T-helper 1 cell (primary cell): ENCODE measurements at places on chromosomes 6 and 20.
A peak's percentile ranks its signal among the peaks of the same experiment; 100 is the strongest.

DNA sequence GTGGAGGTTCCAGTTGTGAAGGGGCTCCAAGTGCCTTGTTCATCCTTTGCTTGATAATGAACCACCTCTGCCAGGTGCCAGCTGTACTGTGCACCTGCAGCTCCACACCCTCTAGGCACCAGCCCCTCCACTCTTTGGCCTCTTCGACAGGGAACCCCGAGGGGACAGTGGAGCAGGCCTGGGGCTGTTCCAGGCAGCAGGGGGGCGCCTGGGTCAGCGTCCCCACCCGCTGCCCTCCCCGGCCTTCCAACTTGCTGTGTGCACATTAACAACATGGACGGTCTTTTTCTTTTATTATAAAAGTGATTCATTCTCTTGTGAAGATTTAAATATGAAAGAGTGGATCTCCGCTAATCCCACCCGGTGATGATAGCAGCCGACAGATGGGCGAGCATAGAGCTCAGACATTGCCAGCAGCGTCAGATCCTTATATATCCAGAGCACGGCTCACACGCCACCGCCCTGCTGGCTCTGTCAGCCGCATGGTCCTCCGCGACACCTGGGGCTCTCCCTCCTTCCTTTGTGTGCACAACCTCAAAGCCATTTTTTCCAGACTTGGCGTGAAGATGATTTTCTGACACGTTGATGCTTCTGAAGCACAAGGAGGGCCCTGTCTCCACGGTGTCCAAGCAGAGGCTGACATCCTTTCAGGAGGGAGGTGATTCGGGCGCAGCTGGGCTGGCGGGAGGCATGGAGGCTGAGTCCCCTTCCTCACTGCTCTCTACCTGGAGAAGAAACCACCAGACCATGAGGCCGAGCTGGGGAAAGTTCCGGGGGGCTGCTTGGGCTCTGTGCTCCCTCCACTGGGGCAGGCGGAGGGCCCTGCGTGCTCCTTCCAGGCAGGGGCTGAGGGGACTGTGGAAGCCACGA, 22.2 kb upstream of the MRGBP start:
- no peak for DNase-seq

GRCh38 chr6:163398115-163398514, 16.4 kb upstream of the QKI start:
- DNase-seq, result no peak

DNA sequence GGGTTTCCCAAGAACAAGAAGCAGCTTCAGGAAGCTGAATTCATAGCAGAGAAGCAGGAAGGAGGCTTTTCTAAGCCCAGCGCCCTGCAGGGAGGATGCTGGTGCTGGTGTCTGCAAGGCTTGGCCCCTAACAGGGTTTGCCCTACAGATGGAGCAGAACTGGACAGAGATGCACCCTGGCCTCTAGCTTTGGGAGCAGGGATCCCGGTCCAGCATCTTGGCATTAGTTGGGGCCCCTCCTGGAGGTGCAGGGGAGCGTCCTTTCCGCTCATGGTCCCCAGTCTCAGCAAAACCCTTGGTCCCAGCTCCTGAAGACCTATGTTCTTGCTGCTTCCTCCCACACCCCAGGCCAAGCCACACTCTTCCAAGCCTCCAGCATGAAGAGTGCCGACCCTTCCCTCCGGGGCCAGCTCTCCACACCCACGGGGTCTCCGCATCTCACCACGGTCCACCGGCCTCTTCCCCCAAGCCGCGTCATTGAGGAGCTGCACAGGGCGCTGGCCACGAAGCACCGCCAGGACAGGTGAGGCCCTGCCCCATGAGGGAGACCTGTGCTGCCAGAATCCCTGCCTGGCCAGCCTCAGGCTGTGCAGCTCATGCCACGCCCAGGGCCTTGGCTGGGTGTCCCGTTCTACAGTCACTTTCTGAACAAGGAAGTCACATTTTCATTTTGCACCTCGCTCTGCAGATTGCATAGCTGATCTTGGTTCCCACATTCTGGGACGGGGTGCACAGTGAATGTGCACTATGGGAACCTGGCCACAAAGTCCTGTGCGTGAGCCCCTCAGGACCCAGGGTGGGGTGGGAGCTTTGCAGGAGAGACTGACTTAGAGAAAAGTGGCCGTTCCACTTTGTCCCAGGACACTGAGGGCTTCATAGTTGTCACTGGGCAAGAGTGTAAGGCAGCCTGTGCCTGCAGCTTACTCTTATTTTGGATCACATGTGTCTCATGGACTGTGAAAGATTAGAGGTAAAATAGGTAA, 160.2 kb downstream of the SYCP2 start:
- no peak for DNase-seq

DNA sequence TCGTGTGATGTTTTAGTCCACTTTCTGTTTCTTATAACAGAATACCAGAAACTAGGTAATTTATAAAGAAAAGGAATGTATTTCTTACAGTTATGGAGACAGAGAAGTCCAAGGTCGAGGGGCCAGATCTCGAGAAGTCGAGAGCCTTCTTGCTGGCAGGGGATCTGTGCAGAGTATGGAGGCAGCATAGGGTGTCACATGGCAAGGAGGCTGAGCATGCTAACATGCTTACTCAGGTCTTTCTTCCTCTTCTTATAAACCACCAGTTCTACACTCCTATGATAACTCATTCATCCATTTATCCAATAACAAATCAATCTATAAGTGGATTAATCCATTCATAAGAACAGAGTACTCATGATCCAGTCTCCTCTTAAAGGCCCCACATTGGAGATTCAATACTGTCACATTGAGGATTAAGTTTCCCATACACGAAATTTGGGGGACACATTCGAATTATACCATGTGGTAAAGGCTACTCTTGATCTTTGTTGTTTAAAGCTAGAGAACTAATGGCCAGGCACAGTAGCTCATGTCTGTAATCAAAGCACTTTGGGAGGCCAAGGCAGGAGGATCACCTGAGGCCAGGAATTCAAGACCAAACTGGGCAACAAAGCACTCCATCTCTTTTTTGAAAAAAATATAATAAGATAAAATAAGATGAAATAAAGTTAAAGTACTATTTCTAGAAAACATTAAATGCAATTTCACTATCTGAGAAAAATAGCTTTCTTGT, 2.1 kb downstream of the GOPC start:
- DNase-seq, result no peak

- DNase-seq, result no peak
These were observed 424.5 kb downstream of the GRIK2 start for GRCh38 chr6:101818051-101818450.

GRCh38 chr6:126312013-126312665, 27.8 kb upstream of the CENPW start:
- no peak for DNase-seq

DNA sequence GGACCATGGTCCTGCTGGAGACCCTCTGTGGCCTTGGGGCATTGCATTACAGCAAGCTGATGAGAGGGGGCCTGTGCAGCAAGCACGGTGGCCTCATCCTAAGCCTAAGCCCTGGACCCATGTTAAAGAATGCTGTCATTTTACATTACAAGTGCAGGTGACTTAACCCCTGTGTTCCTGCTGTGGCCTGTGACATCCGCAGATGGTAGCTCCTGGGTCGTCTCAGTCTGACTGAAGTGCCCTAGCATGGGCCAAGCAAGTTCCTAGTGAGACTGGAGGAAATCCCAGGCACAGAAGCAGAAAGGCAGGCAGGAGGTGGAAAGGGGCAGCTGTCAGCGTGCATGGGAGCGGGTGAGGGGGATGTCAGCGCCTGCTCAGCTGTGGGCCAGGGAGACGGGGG, 252.4 kb downstream of the FNDC1 start:
- no peak for DNase-seq

DNA sequence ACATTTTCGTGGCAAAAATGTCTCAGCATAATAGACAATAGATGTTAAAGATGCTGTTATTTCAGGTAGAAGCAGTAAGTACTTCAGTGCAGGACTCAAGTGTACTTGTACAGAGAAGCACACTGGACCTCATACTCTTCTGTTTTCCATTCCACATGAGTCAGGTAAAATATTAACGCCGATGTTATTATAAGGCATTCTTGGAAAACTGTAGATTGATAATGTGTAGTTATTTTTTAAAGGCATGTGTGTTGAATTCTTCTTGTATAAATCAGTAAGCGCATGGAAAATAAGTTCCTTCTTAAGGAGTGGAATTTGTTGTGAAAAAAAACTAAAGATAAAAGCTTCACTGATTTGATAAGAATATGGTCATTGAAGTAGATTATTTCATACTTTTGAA, 45.8 kb downstream of the DOP1A start:
- DNase-seq, result no peak

GRCh38 chr6:152206072-152206818, 398.8 kb downstream of the ESR1 start:
- peak; percentile 26 for DNase-seq
